Nucleus accumbens (tissue), 56 donors: ENCODE measurements at places on chromosomes 13 and 19.

DNA sequence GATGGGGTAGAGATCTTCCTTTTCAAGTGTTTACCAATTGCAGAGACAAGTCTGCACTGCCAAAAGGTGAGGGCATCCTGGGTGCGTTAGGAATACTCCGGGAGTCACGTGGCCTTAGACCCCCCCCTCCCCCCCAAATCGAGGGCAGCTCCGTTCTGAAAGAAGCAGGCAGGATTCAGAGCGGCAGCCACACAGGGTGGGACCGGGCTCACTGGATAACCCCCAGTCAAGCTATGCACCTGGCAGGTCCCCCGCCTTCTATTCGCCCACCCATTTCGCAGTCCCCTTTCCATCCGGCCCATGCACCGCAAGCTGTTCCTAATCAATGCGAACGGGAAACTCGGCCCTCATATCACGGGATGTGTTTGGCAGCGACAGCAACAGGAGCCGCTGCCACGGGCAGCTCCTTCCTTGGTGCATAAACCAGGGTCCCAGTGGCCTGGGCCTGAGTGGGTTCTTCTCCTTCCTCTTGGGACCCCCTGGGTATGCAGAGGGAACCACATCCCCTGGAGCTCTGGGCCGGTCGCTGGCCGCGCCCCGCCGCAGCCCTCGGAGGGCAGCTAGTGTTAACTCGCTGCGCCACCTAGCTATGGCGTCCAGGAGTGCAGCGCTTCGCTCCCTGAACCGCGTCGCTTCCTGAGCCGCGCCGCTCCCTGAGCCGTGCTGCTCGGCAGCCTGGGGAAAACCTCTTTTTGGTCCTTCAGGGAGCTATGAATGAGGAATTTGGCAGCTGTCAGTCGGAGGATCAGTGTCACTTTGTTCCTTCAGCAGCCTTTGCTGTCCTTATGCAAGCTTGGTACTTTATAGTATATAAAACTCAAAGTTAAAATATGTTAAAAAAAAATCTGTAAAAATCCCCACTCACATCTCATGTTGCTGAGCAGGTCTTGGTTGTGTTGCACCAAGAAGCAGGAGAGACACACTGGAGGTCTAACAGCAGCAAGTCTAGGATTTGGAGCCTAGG is 41.4 kb downstream of the LYL1 start:
- peak; percentile 75 for DNase-seq

GRCh38 chr13:89097994-89098393 is 1426.8 kb downstream of the SLITRK5 start:
- DNase-seq = no peak

GRCh38 chr13:90675129-90675528 is 672.4 kb upstream of the MIR17HG start:
- no peak for DNase-seq

GRCh38 chr19:32800754-32801153 is 68.8 kb downstream of the SLC7A9 start:
- no peak for DNase-seq

DNA sequence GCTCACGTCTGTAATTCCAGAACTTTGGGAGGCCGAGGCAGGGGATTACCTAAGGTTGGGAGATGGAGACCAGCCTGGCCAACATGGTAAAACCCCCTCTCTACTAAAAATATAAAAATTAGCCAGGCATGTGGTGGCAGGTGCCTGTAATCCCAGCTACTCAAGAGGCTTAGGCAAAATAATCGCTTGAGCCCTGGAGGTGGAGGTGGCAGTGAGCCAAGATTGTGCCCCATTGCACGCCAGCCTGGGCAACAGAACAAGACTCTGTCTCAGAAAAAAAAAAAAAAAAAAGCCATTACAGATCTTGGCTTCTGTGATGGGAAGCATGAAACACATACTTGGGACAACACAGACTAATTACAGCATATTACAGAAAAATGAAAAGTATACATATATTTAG is 1404.5 kb upstream of the SPRY2 start:
- no peak for DNase-seq

DNA sequence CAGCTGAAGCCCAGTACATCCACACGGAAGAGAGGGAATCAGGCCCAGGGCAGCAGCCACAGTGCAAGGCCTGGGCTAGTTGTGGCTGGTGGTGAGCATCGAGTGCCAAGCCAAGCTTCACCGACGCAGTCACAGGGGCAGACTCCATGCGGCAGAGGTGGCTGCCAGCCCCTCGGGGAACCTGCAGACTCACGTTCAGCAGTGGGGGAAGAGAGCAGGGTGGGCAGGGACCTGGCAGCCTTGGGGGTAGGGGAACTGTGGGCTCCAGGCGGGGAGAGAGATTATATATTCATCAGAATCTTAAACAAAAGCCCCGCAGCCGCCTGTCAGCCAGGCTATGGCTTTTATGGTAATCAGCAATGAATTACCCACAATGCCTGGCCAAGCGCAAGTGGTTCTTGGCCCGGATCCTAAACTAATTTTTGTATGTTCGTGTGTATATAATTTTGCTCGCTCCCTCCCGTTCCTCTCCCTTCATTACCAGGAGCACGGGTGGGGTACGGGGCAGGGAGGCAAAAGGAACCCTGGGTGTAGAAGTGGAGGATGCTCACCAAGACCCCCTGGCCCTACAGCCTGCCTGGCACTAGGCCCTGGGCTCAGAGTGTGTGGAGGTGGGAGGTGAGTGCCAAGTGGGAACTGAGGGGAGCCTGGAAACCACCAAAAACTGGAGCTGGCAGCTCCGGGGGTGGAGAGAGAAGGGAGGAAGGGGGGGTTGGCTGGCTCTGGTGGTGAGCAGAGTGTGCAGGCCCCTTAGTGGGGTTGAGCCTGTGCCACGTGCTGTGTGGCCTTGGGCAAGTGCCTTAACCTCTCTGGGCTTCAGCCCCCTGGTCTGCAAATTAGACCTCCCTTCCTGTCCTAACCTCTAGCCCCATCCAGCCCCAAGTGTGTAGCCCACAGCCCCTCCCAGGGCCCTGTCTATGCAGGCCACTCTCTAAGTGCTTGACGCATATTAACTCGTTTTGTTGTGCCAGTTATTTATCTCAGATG is 31.9 kb downstream of the PTPRS start:
- peak; percentile 50 for DNase-seq

DNA sequence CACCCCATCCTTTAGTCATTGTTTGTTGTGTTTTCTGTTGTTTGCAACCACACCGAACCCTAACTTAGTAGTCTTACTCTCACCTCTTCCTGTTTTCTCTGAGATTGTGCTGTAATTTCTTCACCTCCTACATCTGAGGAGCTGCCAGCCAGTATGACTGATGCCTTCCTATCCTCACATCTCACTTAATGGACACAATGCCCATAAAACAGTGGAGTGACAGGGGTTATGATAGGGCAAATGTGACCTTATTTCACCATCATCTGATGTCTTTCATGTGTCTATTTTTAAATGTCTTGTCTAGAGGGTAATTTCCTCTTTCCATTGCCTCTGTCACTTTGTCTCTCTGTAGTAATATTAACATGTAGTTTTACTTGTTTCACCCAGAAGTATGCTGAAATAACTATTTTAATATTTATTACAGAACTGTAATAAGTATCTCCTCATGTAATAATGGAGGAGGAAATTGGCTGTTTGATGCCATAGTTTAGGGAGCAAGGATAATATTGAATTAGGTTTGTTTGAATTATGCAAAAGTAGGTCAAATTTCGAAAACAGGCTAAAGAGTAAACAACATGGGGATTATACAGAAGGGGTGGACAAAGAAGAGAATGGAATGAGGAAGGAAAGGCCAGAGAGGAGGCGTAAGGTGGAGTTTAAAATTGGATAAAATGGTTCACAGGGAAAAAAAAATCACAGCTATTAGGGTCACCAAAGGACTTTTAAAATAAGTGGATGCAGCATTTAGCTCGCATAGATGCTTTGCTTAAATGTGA is 103.5 kb upstream of the SPRY2 start:
- DNase-seq = no peak

DNA sequence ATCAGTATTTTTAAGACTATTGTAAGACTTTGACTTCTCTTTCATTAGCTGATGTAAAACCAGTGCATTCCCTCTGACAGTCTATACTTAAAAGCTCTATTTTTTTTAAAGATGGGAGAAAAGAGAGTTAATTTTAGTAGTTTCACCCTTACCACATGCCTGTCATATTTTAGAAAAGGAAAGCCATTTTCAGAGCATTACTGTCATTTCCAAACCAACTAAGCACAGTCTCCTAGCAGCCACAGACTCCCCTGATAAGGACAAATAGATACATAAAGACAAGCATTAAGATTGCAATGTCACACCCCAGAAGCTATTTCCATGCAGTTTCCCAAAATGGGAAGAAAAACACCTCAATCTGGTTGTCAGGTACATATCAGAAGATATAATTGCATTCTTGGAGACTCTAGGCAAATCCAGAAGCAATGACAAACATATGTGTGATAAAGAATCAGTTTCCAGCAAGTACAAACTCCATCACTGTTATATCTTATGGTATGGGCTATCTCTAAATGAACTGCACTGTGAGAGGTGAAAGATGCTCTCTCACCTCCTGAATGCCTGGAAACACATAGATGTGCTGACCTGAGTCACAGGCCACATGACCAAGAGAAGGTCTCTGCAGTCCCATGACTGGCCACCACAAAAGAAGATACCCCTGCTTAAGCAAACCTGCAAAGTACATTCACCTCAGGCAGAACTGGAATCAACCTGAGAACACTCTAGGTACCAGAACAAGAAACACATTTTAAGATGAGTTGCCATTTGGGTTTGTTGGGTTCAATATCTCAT is 303.3 kb downstream of the POU4F1 start:
- no peak for DNase-seq

GRCh38 chr13:99587893-99588606 is 86.8 kb downstream of the TM9SF2 start:
- DNase-seq = no peak

DNA sequence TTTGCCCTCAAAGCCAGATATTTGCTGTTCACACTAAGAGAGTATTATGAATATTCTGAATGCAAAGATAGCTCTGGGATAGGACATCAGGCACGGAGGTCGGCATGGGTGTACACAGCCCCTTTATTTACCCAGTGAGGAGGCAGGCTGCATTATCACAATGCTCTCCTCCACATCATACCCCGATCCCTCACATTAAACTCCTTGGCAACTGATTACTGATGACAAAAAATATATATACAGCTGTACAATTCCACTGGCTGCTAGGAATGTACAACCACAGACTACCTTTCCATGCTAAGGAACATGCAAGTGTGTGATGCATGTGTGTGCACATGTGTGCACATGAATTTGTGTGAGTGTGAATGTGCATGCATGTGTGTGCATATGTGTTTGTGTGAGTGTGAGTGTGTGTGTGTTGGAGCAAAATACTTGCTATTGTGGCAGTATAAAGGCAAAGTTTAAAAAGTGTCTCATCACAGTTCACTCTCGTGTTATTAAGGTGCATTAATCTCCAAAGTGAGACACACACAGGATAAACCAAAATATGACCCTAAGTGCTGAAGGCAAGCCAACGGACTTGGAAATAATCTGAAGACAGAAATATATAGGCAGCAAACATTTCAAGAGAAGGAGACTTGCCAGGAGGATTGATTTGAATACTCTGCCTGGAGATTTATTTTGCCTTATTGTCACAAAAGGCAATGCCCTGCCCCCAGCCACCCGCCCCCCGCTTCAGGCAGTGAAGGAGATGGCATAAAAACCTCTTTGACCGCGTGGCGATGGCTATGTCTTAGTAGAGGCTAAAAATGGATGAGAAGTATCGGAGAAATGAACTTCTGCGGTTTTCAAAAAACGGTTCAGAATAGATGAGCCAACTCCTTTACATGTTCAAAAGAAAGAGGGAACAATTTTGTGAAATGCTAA is 274.8 kb downstream of the TSHZ3 start:
- DNase-seq = no peak

GRCh38 chr19:13169769-13170168 is 19.6 kb downstream of the IER2 start:
- no peak for DNase-seq

GRCh38 chr19:50982186-50982585 is 1.5 kb downstream of the KLK7 start:
- DNase-seq = no peak

DNA sequence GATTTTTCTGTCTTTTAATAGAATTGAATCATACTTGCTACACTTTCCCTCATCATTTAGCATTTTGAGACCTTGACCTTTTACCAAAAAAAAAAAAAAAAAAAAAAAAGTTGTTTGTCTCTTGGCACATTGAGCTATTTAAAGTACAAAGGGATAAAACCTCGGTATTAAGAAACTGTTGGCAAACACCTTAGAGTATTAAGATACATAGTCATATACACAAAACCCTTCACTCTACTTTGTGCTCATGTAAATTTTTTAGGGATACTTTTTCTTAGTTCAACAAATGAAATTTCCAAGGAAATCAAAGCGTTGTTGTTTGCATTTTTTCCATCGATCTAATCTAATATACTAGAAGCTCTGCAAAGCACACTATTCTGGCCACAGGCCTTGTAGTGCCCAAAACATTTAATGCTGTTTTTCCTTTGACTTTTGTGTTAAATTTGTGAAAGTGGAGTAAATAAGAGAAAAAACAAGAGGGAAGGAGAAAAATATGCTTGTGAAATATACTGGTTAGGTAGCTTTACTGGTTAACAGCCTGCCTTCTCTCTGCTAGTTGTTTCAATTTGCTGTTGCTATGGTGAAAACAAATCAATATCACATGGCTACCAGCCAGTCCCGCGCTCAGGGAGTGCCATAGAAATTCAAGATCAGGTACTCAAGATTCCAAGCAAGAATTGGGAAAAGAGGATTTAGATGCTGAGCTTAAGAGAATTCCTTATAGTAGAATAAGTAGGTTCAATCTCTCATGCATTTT is 2.6 kb downstream of the MBNL2 start:
- no peak for DNase-seq

GRCh38 chr19:35120492-35120891 is 4.9 kb downstream of the FXYD3 start:
- no peak for DNase-seq

DNA sequence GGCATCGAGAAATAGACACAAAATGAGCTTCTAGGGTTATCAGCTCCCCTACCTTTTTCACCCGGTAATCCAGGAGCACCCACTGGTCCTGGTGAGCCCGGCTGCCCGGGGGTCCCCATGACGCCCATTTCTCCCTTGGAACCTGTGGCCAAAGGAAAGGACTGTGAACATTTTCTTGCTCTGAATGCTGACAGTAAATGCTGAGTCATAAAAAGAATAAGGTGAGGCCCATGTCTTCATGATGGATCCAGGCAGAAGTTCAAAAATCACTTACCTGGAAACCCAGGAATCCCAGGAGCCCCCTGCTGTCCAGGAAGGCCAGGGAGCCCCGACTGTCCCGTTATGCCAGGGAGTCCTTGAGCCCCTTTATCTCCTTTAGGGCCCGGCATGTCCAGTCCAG is 129.2 kb downstream of the COL4A1 start:
- no peak for DNase-seq

GRCh38 chr19:55669418-55670279 is 5.4 kb upstream of the EPN1 start:
- DNase-seq = peak; percentile 38
